Nephron progenitor cell (in vitro differentiated cells): ENCODE measurements at places on chromosomes 12 and 14.

- H3K27me3 ChIP-seq = peaks cover 5% of the 10 kb centered on the region
- H3K4me3 ChIP-seq = no peak overlapping the region
- no peak overlapping the region for H3K27ac ChIP-seq
- no peaks in the 10 kb centered on the region for H3K36me3 ChIP-seq
Measured at GRCh38 chr12:64253356-64253755, 31.3 kb upstream of the KICS2 start.

DNA sequence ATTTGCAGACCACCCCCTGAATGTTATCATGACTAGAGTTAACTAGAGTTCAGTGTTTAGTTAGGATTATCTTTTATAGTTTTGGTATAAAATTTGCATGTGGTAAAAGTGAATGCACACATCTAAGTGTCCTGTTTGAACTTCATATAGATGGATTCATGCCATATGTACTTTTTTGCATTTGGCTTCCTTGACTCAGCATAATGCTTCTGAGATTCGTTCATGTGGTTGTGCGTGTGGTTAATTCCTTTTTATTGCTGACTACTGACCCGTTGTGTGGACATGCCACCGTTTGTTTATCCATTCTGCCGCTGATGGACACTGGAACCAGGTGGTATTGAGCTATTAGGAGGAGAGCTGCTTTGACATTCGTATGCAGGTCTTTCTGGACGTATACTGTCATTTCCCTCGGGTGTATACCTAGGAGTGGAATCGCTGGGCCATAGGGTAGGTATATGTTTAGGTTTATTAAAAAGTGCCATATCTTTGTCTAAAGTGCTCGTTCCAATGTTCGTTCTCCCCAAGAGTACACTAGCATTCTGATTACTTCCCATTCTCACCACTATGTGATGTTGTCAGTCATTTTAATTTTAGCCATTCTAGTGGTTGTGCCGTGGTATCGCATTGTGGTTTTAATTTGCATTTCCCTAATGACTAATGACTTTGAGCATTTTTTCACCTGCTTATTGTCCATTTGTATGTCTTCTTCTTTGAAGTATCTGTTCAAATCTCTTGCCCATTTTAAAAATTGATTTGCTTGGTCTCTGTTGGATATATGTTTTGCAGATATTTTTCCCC, 37.7 kb downstream of the RIN3 start:
- H3K4me3 ChIP-seq = no peak overlapping the region
- peaks cover 4% of the 10 kb centered on the region for H3K27me3 ChIP-seq
- DNase-seq = no peak
- peaks cover 7% of the 10 kb centered on the region for H3K4me1 ChIP-seq

- H3K4me3 ChIP-seq = no peak overlapping the region
- H3K27ac ChIP-seq = no peak overlapping the region
- no peaks in the 10 kb centered on the region for H3K4me1 ChIP-seq
- H3K36me3 ChIP-seq = no peaks in the 10 kb centered on the region
- DNase-seq = no peak
- H3K27me3 ChIP-seq = peaks cover 2% of the 10 kb centered on the region
Measured at GRCh38 chr12:77161944-77162343, 96.6 kb upstream of the E2F7 start.

DNA sequence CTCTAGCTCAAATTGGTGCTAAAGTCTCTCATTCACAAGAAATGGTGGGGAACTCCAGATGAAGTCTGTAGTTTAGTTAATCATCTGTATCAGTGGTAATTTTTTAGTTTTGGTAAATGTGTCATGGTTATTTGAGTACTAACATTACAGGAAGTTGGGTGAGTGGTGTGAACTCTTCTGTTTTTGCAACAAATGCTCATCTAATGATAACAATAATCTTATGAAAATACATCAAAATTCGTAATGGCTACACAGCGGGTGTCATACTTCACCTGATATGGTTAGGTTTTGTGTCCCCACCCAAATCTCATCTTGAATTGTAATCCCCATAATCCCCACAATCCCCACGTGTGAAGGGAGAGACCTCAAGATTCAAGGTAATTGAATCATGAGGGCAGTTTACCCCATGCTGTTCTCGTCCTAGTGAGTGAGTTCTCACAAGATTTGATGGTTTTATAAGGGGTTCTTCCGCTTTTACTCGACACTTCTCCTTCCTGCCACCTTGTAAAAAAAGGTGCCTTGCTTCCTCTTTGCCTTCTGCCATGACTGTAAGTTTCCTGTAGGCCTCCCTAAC, 209.3 kb upstream of the FOXN3 start:
- H3K4me1 ChIP-seq = peaks cover 65% of the 10 kb centered on the region
- peaks cover 10% of the 10 kb centered on the region for H3K27me3 ChIP-seq
- no peak overlapping the region for H3K27ac ChIP-seq
- DNase-seq = no peak
- no peaks in the 10 kb centered on the region for H3K36me3 ChIP-seq

- H3K27me3 ChIP-seq = no peaks in the 10 kb centered on the region
- no peaks in the 10 kb centered on the region for H3K36me3 ChIP-seq
- peaks cover 34% of the 10 kb centered on the region for H3K4me1 ChIP-seq
- H3K4me3 ChIP-seq = peak overlapping the region; percentile 80
- no peak overlapping the region for H3K27ac ChIP-seq
Measured at GRCh38 chr14:75418850-75419768, 8.7 kb upstream of the JDP2 start.

- H3K36me3 ChIP-seq = no peaks in the 10 kb centered on the region
- H3K4me1 ChIP-seq = no peaks in the 10 kb centered on the region
- no peak overlapping the region for H3K4me3 ChIP-seq
- no peaks in the 10 kb centered on the region for H3K27me3 ChIP-seq
- no peak for DNase-seq
Measured at GRCh38 chr14:43087666-43088065, 1419.4 kb downstream of the FSCB start.

GRCh38 chr12:58939399-58940100, 19.2 kb upstream of the LRIG3 start:
- H3K4me1 ChIP-seq = no peaks in the 10 kb centered on the region
- H3K27me3 ChIP-seq = peaks cover 3% of the 10 kb centered on the region
- DNase-seq = no peak
- no peaks in the 10 kb centered on the region for H3K36me3 ChIP-seq

GRCh38 chr14:67166450-67166853, 22.8 kb upstream of the GARIN2 start:
- no peaks in the 10 kb centered on the region for H3K27me3 ChIP-seq
- peaks cover 11% of the 10 kb centered on the region for H3K36me3 ChIP-seq
- H3K27ac ChIP-seq = no peak overlapping the region
- no peaks in the 10 kb centered on the region for H3K4me1 ChIP-seq
- DNase-seq = peak; percentile 24

DNA sequence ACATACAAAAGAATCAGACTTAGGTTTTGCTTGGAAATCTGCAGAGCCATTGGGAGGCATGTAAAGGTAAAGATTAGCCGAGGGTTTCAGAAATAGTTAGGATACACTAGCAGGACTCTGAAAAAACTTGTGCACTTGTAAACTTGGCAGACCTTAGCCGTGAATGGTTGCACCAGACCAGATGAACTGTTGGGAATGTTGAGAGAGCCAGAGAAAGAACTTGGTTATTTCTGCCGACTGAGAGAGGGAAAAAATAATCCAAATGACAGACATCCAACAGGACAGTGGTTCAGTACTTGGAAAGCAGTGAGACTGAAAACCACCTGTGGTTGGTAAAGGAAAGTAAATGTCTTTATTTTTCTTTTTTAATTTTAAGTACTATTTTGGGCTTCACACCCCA, 222.5 kb upstream of the DDHD1 start:
- DNase-seq = no peak
- no peak overlapping the region for H3K27ac ChIP-seq
- no peaks in the 10 kb centered on the region for H3K36me3 ChIP-seq
- peaks cover 22% of the 10 kb centered on the region for H3K4me1 ChIP-seq

DNA sequence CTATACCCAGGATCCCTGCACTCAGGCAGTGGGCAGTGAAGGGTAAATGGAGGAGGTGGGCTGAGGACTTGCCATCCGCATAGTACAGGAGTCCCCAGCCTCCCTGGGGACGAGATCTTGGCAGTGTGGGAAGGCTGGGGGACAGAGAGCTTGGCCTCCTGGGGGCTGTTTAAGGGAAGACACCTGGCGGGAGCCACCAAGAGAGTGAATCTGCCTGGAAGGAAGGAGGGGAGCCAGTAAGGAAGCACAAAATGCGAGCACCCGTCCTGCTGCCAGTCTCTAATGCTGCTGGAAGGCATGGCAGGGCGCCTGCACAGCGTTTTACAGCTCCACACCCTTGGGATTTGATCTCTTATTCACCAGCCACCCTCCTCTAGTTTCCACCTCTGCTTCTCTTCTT, 7.4 kb upstream of the KRT2 start:
- H3K27me3 ChIP-seq = peaks cover 25% of the 10 kb centered on the region
- H3K4me3 ChIP-seq = no peak overlapping the region
- H3K27ac ChIP-seq = no peak overlapping the region
- H3K36me3 ChIP-seq = no peaks in the 10 kb centered on the region
- DNase-seq = no peak

- no peaks in the 10 kb centered on the region for H3K4me1 ChIP-seq
- no peak for DNase-seq
- no peak overlapping the region for H3K4me3 ChIP-seq
- peaks cover 6% of the 10 kb centered on the region for H3K27me3 ChIP-seq
- no peaks in the 10 kb centered on the region for H3K36me3 ChIP-seq
Measured at GRCh38 chr12:13770576-13770975, 210.8 kb downstream of the GRIN2B start.

GRCh38 chr12:111429828-111430432, 24.2 kb downstream of the SH2B3 start:
- no peak overlapping the region for H3K4me3 ChIP-seq
- H3K27ac ChIP-seq = no peak overlapping the region
- H3K4me1 ChIP-seq = peaks cover 39% of the 10 kb centered on the region
- no peak for DNase-seq

- DNase-seq = peak; percentile 56
- H3K27ac ChIP-seq = no peak overlapping the region
- H3K4me1 ChIP-seq = peaks cover 31% of the 10 kb centered on the region
Measured at GRCh38 chr14:99687284-99688209, 3.4 kb downstream of the CYP46A1 start.

DNA sequence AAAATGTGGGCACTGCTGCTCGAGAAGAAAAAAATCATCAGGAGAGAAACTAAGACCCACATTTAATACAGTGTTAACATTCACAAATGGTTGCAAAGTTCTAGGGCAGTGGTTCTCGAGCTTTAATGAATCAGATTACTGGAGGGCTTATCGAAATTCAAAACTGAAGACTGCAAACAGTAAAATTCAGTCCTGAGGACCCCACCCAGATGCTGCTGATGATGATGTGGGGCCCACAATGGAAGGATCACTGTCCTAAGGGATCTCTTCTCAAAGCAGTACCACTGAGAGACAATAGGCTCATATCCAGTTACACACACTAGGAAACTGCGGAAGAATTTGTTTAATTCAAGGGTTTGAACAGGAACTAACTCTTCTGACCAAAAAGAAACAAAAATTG, 31.4 kb downstream of the DICER1 start:
- H3K4me3 ChIP-seq = no peak overlapping the region
- DNase-seq = no peak
- H3K4me1 ChIP-seq = peaks cover 61% of the 10 kb centered on the region

DNA sequence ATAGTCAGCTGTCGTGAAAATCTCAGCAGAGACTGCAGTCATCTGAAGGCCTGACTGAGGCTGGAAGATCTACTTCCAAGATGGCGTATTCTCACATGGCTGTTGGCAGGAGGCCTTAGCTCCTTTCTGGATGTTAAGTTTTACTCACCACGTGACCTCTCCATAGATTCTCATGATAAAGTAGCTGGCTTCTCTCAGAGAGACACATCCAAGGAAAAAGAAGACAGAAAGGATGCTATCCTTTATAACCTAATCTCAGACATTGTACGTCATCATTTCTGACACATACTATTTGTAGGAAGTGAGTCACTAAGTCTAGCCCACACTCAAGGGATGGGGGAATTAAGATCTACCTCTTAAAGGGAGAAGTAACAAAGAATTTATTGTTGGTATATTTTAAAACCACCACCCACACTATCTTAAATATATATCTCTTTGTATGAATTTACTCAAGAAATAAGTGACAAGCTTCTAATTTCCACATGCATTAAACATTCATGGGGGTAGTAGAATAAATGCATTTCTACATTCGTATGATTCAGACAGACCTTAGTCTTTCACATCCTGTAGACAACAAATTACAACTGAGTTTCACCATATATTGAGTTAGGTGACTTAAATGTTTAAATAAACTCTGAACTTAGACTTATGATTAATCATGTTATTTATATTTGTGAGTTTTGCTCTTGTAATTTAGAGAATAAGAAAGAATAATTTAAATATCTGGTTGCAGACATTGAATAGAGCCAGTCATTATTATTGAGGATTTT, 411.0 kb downstream of the LRIG3 start:
- H3K4me1 ChIP-seq = peaks cover 16% of the 10 kb centered on the region
- H3K4me3 ChIP-seq = no peak overlapping the region
- no peak for DNase-seq
- H3K27me3 ChIP-seq = no peaks in the 10 kb centered on the region
- no peak overlapping the region for H3K27ac ChIP-seq

DNA sequence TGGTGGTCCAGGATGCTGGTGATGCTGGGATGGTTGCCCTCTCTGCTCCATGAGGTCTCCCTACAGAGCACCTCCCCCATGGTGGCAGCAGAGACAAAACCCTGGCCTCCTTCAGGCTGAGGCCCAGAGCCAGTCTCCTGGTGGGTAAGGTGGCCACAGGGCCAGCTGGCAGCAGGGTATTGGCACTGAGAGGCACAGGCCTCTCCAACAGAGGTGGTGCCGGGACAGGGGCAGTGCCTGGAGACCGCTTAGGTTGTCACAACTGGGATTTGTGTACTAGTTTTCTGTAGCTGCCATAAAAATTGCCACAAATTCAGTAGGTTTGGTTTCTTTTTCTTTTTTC, 6.1 kb upstream of the MTA1 start:
- H3K27me3 ChIP-seq = peaks cover 60% of the 10 kb centered on the region
- H3K36me3 ChIP-seq = peaks cover 36% of the 10 kb centered on the region
- no peak overlapping the region for H3K4me3 ChIP-seq
- peaks cover 45% of the 10 kb centered on the region for H3K4me1 ChIP-seq
- no peak for DNase-seq
- no peak overlapping the region for H3K27ac ChIP-seq

DNA sequence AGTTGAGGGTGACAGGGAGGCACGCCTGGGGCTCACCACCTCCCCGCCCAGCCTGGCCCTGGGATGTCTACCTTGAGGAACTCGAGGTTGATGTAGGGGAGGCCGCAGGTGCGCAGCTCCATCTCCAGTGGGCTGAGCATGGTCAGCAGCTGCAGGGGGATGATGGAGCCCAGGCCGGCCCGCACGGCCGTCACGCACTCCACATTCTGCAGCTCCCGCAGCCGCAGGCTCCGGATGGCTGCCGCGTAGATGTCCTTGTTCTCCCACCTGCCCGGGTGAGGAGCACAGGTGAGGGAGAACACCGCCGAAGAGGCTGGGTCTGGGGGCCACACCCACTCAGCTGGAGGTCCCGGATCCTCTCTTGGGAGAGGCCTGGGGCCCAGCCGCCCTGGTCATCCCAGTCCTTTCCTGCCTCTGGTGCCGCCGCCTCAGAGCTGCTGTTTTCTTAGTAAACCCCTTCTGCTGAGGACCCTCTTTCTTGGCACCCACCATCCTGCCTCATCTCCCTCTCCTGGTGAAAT, 38.2 kb downstream of the TRAFD1 start:
- no peak for DNase-seq
- no peaks in the 10 kb centered on the region for H3K27me3 ChIP-seq
- peaks cover 46% of the 10 kb centered on the region for H3K36me3 ChIP-seq
- H3K4me3 ChIP-seq = no peak overlapping the region
- H3K4me1 ChIP-seq = no peaks in the 10 kb centered on the region
